ENCODE measurements at places on chromosomes 6 and 20. TPM values are rescaled to one million over a fixed set of nuclear protein-coding genes. Genes with fewer than 3 reads are reported as not detected.

The OPRM1 gene
- polyA plus RNA-seq: not detected

The C20orf96 gene
- polyA plus RNA-seq: 36.5 TPM

The RAET1L gene
- polyA plus RNA-seq: not detected

The C6orf132 gene
- polyA plus RNA-seq: 3.6 TPM

The BPIFB4 gene
- not detected for polyA plus RNA-seq

The VWA7 gene
- 6.8 TPM for polyA plus RNA-seq

The OTOR gene
- polyA plus RNA-seq: 0.32 TPM

The C6orf118 gene
- polyA plus RNA-seq: 4.5 TPM

The CHRNA4 gene
- 8.1 TPM for polyA plus RNA-seq

The KHDC1 gene
- polyA plus RNA-seq: 8.6 TPM
